ENCODE measurements at places on chromosomes 3 and 15.

DNA sequence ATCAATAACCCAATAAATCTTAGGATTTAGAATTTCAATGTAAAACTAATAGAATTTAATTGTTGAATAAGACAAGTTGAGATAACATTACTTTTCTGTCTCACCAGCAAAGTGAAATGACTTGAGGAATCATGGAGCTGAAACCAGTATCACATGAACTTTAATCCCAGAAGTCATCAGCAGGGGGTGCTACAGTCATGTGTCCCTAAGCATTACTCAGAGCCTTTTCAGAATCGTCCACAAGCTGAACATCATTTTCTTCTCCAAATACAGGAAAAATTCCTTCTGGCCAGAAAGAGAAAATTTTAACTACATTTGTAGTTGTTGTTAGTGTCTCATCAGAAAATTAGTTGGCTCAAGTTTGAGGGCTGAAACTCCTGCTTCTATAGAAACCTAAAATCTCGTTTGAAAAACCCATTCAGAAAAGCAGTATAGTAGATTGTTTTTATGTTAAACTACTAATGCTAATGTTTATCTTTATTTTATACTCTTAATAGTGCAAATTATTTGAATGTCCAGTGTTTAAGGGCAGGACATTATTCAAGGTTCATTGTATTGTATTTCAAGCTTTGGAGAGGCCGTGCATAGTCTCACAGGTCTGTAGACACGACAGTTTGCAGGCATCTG lies 384.1 kb downstream of the PLOD2 start:
- DNase-seq = no peak

DNA sequence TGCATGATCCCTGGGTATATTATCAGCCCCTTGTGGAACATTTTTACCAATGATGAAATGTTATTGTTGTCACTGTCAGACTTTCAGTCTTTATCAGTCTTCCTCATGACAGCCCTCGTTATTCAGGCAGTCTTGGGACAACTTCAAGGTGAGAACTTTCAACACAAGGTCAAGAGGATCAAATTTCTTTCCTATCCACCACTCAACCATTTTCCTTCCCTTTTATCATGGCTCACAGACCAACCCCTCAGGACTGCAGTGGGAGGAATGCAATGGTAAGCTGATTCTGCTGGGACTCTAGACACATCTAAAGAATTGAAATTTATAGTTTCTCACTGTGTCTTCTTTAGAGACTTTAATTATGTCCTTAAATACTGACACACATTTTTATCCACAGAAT lies 107.0 kb upstream of the LSAMP start:
- no peak for DNase-seq

GRCh38 chr3:164004205-164004604 lies 1074.1 kb downstream of the SI start:
- no peak for DNase-seq

DNA sequence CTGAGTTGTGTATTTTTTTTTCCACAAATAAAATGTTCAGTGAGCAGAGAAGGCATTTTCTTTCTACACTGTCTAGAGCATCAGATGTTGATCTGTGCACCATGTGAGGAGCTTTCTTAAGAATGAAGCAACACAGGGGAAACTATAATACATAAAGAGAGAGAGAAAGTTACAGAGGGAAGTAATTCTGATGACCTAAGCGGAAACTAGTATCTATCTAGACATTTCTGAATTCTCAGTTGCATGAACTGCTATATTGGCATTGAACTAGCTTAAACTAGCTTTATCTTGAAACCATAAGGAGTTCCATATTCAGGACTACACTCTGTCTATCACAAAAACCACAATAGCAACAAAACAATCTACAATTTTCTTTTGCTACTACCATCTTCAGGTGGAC lies 822.4 kb downstream of the VGLL3 start:
- no peak for DNase-seq

DNA sequence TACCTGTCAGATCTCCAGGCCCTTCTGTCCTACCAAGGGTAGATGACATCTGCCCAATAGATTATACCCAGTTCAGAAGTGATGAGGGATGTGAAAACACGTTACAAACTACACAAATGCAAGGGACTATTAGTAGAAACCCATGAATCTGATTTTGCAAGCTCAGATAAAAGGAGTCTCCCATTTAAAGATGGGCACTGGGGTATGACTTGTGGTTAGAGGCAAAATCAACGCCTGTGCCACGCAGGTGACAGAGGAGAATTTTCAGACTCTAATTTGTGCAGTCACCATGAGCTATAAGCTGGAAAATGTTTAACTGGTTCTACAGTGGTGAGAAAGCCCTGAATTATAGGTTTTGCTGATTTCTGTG lies 184.4 kb upstream of the LPP start:
- no peak for DNase-seq

GRCh38 chr3:115284980-115285379 lies 137.9 kb upstream of the ZBTB20 start:
- no peak for DNase-seq

DNA sequence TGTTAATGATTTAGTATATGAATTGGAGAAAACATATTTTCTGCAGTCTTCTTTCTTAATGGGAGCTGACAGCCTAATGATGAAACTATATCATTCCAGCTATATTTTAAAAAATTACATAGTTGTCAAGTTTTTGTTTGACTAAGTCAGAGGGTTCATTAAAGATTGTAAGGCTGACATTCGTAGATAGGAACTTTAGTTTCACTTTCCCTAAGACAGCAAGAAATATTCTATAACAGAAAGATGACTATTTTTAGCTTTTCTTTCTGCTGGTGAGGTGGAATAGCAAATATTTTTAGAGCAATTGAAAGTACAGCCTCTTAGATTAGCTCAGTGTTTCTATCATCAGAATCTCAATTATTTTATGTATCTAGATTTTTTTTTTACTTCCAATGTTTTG lies 60.2 kb downstream of the PIAS1 start:
- DNase-seq = no peak

DNA sequence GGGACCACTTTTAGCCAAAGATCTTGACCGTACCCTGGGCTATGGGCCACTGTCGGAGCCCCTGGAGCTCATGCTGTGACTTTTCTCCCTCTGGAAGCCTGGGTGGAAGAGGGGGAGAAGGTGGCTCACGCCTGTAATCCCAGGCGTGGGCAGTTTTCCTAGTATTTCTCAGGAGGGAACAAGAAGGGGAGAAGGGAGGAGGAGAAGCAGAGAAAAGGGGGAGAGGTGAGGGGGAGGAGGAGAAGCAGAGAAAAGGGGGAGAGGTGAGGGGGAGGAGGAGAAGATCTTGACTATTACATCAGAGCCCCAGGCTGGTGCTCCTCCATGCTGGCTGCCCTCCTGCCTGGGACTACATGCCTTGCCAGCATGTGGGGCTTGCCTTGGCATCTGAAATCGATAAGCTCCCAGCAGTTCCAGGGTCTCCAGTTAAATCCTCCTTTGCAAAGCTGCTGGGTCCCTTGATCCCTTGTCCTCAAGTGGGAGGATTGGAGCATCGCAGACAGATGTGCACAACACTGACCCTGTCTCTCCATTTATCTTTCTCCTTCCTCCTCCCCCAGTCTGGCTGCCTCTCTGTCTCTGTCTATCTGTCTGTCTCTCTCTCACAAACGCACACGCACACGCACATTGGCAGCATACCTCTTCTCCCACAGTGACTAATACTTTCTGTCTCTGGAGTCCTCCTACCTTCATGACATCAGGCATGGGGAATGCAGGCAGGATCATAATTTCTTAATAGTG lies 41.6 kb downstream of the MRAS start:
- DNase-seq = no peak

DNA sequence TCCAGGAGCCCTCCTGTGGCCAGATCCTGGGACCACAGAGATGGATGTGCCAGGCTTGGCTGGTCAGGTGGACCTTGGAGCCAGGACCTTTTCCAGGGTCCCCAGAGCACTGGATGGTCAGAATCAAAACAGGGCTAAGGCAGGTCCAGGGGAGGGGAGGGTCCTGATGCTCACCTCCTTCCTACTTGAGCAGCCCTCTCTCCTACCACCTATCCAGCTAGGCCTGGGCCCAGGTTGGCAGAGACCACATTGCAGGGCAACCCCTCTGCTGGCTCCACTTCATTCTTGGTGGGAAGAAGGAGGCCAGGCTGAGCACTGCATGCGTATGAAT lies 28.5 kb upstream of the SFMBT1 start:
- DNase-seq = no peak

GRCh38 chr15:32746116-32746857 lies 28.5 kb downstream of the GREM1 start:
- no peak for DNase-seq

DNA sequence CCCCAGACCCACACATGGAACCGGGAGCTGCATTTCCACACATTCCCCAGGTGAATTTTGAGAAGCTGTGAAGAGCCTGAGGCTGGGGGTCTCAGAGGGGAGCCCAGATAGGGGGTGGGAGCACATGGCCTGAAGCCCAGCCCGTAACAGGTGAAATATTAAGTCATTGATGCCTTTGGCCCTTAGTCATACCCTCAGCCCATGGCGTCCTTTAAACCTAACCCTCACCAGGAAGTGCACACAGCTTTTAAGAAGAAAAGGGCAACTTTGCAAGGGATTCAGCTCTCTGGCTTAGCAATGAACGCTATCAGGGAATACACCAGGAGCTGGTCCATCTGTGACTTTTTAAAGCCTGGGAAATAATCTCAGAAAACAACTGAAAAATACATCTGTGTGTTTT lies 40.6 kb downstream of the WNT7A start:
- no peak for DNase-seq

DNA sequence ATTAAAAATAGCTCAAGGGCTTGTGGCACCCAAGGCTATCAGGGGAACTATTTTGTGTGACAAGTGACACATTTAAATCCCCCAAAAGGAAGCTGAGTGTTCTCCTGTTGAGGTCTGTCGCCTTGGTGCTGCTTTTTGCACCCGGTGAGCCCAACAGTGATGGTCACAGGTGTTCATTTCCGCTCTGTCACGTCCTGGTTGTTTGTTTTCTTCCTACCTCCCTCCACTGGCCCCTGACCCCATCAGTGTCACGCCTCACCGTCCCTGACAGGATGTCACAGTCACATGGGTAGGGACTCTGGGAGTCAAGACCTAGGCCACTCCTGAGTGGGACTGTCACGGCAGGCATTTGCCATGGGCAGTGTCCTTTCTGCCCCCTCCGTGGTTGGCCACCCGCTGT lies 11.2 kb downstream of the SLCO3A1 start:
- no peak for DNase-seq

DNA sequence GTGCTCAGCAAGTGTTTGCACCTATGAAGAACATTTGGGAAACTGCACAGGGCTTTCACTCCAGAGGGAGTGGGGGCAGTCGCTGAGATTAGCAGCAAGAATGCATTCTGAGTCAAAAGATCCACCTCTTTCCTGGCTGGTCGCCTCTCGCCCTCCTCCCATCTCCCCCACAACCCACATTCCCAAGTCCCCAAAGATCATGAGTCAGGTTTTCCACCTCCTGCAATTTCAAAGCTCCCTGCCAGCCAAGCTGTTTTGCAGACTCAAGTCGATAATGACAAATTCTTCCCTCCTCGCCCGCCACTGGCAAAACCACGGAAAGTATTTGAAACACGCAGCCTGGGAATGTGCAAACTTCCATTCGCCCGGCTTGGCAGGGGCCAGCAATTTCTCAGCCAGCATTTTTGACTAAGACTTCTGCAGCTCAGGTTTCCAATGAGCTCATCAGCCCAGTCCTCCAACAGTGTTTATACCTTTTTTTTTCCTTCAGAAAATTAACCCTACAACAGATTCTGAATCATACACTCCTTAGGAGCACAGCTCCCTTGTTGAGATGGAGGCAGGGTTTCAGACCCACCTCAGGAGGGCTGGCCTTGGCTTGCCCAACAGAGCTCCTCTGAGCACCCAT lies 181.4 kb downstream of the SMAD6 start:
- DNase-seq = no peak

DNA sequence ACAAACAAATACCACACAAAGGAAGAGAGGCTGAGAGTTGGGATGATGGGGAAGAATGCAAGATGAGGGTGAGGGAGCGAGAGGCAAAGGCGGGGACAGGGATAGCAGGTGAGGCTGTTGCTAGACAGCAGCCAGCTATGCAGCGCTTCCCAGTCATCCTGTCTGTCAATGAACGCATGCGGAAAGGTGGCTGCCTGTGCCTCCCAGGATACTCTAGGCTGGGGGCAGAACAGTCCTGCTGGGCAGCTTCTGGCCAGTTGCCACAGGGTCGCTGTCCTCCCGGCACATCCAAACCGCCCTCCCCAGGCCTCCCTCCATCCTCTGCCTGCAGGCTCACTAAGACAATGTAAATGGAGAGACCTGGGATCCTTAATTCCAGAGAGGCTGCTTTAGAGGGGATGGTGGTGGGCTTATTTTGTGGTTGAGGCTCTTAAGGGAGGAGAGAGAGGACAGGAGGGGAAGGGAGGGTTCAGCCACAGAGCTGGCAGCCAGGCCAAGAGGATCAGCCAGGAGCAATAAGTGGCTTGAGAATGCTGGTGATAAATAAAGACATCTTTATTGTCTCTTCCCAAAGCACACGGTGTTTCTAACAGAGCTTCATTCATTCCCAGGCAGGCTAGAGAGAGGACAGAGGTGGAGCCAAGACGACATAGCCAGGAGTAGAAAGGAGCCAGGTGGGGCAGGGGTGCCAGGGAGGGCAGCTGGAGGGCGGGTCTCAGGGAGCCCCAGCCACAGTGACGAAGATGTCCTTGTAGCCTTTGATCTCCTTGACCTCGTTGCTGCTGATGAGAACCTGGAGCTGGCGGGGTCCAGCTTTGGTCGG lies 9.2 kb upstream of the TGM5 start:
- no peak for DNase-seq

GRCh38 chr3:169506956-169507355 lies 156.6 kb downstream of the MECOM start:
- no peak for DNase-seq

- DNase-seq = peak; percentile 48
Observed at GRCh38 chr3:52317208-52318000, 1.3 kb downstream of the DNAH1 start.

GRCh38 chr3:134867277-134867676 lies 72.2 kb downstream of the EPHB1 start:
- no peak for DNase-seq

DNA sequence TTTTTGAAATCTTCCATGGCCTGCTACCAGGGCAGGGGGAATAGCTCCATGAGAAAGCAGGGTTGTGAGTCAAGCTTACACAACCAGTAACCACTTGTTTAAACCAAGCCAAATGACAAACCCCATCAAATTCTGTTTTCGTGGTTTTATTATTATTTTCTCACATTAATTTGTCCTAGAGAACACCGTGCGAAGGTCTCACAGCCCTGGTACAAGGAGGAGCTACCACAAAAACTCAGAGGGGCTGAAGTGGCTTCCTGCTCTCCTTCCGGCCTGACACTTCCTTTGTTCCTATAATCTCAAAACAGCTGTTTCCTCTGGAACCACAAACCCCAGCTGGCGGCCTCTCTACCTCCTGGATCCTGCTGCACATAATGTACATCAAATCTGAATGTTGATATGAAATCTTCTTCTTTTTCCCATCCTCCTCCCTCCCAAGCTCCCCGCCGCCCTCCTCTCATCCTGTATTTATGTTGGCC lies 375.9 kb downstream of the MCTP2 start:
- no peak for DNase-seq

Data from stimulated activated CD4-positive, alpha-beta T cell treated with anti-CD3 and anti-CD28 coated beads, Interleukin-1b, Interleukin-23, amount 100 ng/mL, for 1 hour (primary cell).